Type B pancreatic cell (in vitro differentiated cells): ENCODE measurements at places on chromosomes 13 and 19. TPM values are rescaled to one million over a fixed set of nuclear protein-coding genes. Genes with fewer than 3 reads are reported as not detected.

The GTF2F1 gene
- total RNA-seq: 63.3 and 72.4 TPM in 2 replicates

The MBD3L3 gene
- not detected in 2 replicates for total RNA-seq

The ZNF491 gene
- 3.7 and 8.8 TPM in 2 replicates for total RNA-seq

The CRX gene
- total RNA-seq: not detected in 2 replicates

- DNase-seq: no peak
Observed at GRCh38 chr19:12797141-12797587, 4.4 kb downstream of the PRDX2 start.

The OR7G1 gene
- total RNA-seq: not detected in 2 replicates

DNA sequence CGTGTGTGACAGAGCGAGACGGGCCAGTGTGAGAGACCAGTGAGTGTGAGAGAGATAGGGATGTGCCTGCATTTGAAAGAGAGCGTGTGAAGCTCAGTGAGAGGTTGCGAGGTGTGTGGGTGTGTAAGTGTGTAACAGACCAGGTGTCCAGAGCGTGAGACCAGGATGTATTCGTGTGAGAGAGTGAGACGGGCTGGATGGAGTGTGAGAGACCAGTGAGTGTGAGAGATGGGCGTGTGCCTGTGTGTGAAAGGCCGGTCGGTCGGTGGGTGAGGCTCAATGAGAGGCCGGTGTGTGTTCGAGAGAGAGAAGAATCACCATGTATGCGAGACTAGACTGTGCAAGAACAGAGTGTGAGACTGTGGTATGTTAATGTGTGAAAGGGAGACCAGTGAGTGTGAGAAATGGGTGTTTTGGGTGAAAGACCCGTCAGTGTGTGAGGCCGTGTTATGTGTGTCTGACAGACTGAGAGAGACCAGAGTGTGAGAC lies 679 bp downstream of the ZNF471 start:
- no peak for DNase-seq

DNA sequence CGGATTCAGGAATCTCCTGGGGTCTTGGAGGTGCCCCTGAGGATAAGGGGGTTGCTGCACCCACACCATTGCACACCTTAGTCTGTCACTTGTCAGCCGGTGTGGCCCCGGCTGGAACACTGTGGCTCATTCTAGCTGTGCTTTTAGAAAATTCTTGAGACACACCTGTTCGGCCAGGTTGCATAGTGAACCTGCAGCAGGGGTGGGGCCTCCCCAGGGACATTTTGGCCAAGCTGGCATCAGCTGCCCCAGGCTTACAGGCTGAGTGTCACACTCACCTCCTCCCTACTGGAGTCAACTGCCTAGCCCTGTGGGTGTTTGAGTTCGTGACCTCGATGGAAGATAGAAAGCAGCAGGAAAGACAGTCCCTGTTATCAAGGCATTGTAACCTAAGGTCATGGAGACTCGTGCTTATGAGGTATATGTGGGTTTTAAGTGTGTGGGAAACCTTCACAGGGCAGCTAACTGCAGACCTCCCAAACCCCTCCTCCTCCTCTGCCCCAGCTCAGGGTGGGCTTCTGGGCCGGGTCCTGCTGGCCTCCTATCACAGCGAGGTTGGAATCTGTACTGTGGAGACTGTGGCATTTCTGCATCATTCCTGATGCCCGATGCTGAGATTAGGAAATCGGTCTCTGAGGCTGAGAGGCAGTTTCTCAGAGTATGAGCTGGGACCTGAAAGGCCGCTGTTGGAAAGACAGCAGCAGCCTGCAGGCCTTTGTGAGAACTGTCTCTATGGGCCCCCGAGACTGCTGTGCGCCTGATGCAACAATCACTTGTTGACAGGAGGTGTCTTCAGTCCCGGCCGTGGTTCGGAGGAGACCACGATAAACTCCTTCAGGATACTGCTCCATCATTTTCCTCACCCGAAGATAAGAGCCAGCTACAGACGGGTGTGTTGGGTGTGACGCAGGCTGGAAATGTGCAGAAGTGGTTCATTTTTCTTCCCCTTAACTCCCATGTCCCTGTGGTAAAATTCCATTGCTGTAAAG lies 72.2 kb downstream of the ATP11A start:
- DNase-seq: no peak

DNA sequence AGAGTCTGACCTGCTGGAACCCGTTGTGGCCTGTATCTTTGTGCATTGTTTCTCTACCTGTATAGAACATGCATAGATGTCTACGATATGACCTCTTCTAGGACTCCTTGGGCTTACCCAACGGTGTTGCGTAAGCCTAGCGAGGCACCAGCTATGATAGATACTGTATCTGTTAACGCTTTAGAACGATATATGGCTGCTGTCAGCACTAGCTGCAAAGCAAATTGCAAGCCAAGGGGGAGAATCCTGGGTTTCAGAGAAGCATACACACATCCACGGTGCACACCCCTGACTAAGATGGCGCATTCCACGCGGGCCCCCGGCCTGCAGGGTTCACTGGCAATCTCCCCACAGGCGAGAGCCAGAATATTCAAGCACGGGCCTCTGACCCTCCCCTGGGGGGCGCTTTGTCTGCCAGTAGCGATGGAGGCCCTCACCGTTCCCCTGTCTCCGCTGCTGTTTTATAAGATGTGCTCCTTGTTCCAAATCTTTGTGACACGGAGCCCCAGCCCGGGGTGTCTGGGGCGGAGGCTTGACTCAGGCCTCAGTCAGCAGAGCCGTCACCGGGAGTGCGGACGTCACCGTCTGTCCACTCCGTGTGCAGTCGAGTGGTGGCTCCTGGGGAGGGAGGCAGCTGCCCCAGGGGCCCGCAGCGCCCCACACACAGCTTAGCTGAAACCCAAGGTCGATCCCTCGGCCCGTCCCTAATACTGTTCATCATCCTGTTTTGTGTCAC lies 12.9 kb upstream of the RPS15 start:
- DNase-seq: no peak

GRCh38 chr13:50910485-50910805 lies 854 bp downstream of the RNASEH2B start:
- no peak for DNase-seq

The MEIOSIN gene
- not detected in 2 replicates for total RNA-seq

- peak; percentile 92 for DNase-seq
Observed at GRCh38 chr19:49157445-49158224, at the start of gene TRPM4. Gene TRPM4 (plus strand): TSS chr19:49157792. CDS start chr19:49157867, 75 bp downstream.

The PSG11 gene
- not detected in 2 replicates for total RNA-seq

DNA sequence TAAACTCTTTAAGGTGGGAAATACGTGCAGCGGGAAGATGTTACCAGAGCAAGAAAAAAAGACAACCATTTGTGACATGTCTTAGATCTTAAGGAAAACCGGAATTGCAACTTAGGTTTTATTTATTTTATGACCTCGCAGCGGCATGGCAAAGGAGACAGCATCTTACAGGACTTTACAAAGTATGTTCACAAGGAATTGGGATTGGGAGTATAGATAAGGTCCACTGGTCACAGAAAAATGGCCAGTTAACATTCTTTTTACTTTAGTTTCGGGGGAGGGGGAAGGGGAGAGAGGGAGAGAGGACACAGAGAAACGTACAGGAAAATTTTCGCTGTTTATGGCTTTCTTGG lies 104.5 kb upstream of the DIAPH3 start:
- DNase-seq: no peak

- no peak for DNase-seq
Observed at GRCh38 chr19:41018736-41019290, 27.7 kb downstream of the CYP2B6 start.

- DNase-seq: no peak
Observed at GRCh38 chr19:38606131-38606530, 11.6 kb downstream of the MAP4K1 start.

GRCh38 chr19:1884291-1884718 lies 991 bp downstream of the ABHD17A start:
- no peak for DNase-seq

The CYP2S1 gene
- total RNA-seq: 33.1 and 121 TPM in 2 replicates

- no peak for DNase-seq
Observed at GRCh38 chr19:40625406-40626120, 24.4 kb downstream of the LTBP4 start.

DNA sequence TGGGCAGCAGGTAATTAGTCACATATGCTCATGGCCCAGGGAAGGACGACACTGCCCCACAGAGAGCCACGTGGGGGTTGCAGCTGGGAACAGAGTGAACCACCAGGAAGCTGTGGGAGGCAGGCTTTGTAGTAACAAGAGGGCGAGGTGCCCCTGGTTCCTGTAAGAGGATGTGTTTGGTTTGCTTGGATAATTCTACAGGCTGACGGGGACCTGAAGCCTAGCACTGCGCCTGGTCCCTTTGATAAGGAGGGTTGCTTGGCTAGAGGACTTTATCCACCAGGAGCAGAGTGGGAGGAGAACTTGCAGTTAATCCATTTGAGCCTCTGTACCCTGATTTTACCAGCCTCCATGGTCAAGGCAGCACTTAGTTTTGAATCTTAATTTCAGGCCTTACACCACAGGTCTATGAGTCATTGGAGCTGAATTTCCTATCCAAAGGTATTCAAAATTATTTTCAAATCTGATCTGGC lies 67.4 kb upstream of the CLDN10 start:
- DNase-seq: no peak

The SERTAD1 gene
- 9.2 and 14.4 TPM in 2 replicates for total RNA-seq

- no peak for DNase-seq
Observed at GRCh38 chr19:17615889-17616685, 60.6 kb downstream of the COLGALT1 start.

DNA sequence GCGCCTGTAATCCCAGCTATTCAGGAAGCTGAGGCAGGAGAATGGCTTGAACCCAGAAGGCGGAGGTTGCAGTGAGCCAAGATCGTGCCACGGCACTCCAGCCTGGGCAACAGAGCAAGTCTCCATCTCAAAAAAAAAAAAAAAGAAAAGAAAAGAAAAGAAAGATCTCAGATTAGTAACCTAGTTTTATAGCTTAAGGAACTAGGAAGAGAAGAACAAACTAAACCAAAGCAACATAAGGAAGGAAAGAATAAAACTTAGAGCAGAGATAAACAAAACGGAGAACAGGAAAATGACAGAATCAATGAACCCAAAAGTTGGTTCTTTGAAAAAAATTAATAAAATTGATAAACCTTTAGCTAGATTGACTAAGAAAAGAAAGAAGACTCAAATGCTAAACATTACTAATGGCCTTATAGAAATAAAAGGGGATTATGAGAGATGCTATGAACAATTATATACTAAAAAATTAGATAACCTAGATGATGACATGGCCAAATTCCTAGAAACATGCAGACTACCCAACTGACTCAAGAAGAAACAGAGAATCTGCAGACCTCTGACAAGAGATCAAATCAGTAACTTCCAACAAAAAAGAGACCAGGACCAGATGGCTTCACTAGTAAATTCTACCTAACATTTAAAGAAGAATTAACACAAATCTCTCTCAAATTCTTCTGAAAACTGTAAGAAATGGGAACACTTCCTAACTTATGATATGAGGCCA lies 68.2 kb downstream of the CDADC1 start:
- no peak for DNase-seq

GRCh38 chr19:850221-850978 lies 1.7 kb upstream of the ELANE start:
- DNase-seq: peak; percentile 70

The CFD gene
- 5.5 and 11.3 TPM in 2 replicates for total RNA-seq

- DNase-seq: no peak
Observed at GRCh38 chr19:42175952-42176648, 41.4 kb downstream of the DEDD2 start.

The MISP gene
- 9.4 and 20.8 TPM in 2 replicates for total RNA-seq

DNA sequence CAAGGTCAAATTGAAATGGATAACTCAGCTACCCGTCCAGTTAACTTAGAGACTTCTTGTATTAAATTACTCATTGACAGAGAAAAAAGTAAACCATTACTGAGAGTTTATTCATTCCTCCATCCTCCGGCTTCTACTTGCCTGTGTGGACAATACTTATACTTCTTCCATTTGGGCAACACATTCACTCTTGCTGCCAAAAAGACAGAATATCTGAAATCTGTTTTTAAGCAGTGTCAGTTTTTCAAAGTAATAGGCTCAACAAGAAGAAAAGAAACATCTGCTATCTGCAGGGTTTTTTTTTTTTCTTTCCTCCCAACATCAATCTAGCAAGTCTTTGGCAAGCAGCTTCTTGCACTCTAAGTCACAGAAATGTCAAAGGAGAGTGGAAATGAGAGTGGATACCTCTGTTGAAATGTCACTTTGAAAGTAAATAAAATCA lies 1142.8 kb downstream of the PCDH9 start:
- DNase-seq: no peak

The ZNF730 gene
- total RNA-seq: 2.6 and 12.9 TPM in 2 replicates

The COL5A3 gene
- total RNA-seq: 1.1 and 6.2 TPM in 2 replicates

GRCh38 chr19:28168557-28168956 lies 1044.4 kb downstream of the UQCRFS1 start:
- DNase-seq: no peak

DNA sequence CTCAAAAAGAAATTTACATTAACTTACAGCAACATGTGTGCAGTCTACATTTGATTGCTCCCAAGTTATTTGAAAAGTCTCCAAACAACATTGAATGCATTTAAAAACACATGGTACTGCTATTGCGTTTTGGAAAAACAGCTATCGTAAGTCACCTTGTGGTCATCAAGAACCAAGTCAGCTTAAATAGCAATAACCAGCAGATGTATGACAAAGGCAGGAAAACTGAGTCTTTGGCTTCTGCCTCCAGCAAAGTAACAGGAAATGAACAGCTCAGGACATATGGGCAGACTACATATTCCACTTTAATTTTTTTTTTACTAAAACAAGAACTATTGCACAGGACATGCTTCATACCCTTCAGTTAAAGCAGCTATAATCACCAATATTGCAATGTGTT lies 580.6 kb upstream of the SPRY2 start:
- DNase-seq: no peak

The FGF21 gene
- total RNA-seq: not detected in 2 replicates

DNA sequence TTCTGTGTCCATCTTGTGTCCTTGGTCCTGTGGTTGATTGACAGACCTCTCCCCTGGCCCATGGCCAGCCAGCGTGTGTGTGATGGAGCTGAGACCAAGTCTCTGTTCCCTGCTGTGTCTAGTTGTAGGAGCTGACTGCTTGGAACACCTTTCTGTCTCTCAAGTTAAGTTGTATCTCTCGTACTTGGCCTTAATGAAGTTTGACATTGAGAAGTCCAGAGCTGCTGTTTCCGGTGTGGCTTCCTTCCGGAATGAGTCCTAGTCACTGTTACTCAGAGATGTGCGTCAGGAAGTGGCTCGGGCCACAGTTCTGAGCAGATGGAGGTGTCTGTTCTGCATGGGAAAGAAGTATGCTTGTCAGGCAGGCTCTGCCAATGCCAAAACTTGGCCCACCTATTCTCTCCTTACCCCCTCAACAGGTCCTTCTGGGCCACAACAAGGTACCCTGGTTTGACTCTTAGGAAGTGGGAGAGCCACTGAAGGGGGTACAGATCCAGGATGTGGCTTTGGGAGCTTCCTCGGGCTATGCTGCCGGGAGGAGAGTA lies 54.3 kb downstream of the GATAD2A start:
- DNase-seq: no peak

The SH2D3A gene
- 17.4 and 47.5 TPM in 2 replicates for total RNA-seq

The TNFRSF19 gene
- 60.6 and 64.4 TPM in 2 replicates for total RNA-seq
